ENCODE measurements at places on chromosomes 5 and 9. TPM values are rescaled to one million over a fixed set of nuclear protein-coding genes. Genes with fewer than 3 reads are reported as not detected.

DEPDC1B gene
- 7.2 TPM for total RNA-seq

SPACA9 gene
- 2.6 TPM for total RNA-seq

MRPS30 gene
- 67.8 TPM for total RNA-seq

CLIC3 gene
- 0.29 TPM for total RNA-seq

PCDHB6 gene
- total RNA-seq: under 0.01 TPM

NRG2 gene
- total RNA-seq: 0.96 TPM

PCAT7 gene
- total RNA-seq: not detected

C5orf34 gene
- 2.6 TPM for total RNA-seq

PTTG1 gene
- 104 TPM for total RNA-seq

FRMD3 gene
- 11.1 TPM for total RNA-seq

KCNV2 gene
- total RNA-seq: not detected

KCTD16 gene
- total RNA-seq: 0.19 TPM

SLC4A9 gene
- not detected for total RNA-seq

SHISAL2B gene
- total RNA-seq: not detected

BTNL9 gene
- 0.19 TPM for total RNA-seq

SPRY4 gene
- 30.2 TPM for total RNA-seq

BTNL3 gene
- not detected for total RNA-seq

DMGDH gene
- 0.33 TPM for total RNA-seq

NMUR2 gene
- total RNA-seq: not detected

Data from vein endothelial cell (primary cell).